ENCODE measurements at places on chromosomes 7 and 10. TPM values are rescaled to one million over a fixed set of nuclear protein-coding genes. Genes with fewer than 3 reads are reported as not detected.

Gene HTR7
- total RNA-seq = 3.4 TPM

Gene CLCN1
- not detected for total RNA-seq

Gene CRTAC1
- not detected for total RNA-seq

Gene CLDN4
- total RNA-seq = 0.13 TPM

Gene MINDY3
- 29.2 TPM for total RNA-seq

Data from aortic smooth muscle cell (primary cell).